Activated naive CD8-positive, alpha-beta T cell treated with anti-CD3 and anti-CD28 coated beads, Interleukin-2, amount 10 ng/mL, durations not matched to agents 7 days and 5 days (primary cell): ENCODE measurements at places on chromosomes 3 and 15. TPM values are rescaled to one million over a fixed set of nuclear protein-coding genes. Genes with fewer than 3 reads are reported as not detected.

GHRL gene
- total RNA-seq = 0.94 TPM

ALDH1L1 gene
- total RNA-seq = not detected

GOLGA6L10 gene
- 4.2 TPM for total RNA-seq

USP13 gene
- total RNA-seq = 7.1 TPM

AP3B2 gene
- not detected for total RNA-seq

DNA sequence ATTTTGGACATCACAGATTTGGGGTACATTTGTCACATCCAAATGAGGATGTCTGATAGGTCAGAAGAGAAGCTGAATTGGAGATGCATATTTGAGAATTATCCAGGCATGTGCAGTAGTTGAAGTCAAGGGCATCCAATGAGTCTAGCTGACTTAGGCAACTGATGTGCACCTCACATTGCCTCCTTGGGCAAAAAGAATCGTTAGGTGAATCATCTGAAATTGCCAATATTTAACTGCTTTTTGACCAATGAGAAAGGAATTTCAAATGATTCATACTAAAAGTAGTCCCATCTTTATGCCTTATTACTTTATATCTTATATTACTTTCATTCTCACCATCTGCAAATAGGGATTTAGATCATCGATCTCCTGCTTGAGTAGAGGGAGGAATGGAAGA, 117.7 kb downstream of the CD47 start:
- DNase-seq = no peak
- no peak overlapping the region for H3K27ac ChIP-seq
- H3K4me3 ChIP-seq = no peak overlapping the region
- peaks cover 27% of the 10 kb centered on the region for H3K4me1 ChIP-seq
- peaks cover 5% of the 10 kb centered on the region for H3K36me3 ChIP-seq
- H3K27me3 ChIP-seq = no peaks in the 10 kb centered on the region

- peaks cover 2% of the 10 kb centered on the region for H3K4me1 ChIP-seq
- DNase-seq = no peak
- H3K27me3 ChIP-seq = peaks cover 45% of the 10 kb centered on the region
These were observed 488 bp downstream of the THSD4 start for GRCh38 chr15:71115567-71116351.

DNA sequence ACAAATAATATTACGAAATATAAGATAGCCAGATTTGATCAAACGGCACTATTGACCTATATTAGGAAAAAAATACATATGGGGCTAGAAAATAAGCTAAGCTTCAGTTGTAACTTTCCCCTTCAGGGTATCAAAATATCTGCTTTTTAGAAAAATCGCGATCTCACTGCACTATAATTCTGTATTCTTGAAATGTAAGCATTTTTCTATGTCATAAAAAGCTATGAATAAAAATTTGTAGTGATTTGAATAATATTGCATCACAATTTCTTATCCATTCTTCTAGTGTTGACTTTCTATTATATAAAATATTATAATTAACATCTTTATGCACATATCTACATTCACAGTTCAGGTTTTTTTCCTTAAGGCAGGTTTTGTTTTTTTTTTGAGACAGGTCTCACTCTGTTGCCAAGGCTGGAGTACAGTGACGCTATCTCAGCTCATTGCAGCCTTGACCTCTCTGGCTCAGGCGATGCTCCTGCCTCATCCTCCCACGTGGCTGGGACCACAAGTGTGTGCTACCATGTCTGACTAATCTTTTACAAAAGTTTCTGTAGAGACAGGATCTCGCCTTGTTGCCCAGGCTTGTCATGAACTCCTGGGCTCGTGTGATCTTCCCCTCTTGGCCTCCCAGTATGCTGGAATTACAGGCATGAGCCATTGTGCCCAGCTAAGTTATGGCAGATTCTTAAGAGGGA, 21.6 kb downstream of the EMC4 start:
- DNase-seq = no peak
- H3K36me3 ChIP-seq = peaks cover 10% of the 10 kb centered on the region
- no peaks in the 10 kb centered on the region for H3K4me1 ChIP-seq
- H3K27ac ChIP-seq = no peak overlapping the region
- no peak overlapping the region for H3K4me3 ChIP-seq
- H3K27me3 ChIP-seq = no peaks in the 10 kb centered on the region

DNA sequence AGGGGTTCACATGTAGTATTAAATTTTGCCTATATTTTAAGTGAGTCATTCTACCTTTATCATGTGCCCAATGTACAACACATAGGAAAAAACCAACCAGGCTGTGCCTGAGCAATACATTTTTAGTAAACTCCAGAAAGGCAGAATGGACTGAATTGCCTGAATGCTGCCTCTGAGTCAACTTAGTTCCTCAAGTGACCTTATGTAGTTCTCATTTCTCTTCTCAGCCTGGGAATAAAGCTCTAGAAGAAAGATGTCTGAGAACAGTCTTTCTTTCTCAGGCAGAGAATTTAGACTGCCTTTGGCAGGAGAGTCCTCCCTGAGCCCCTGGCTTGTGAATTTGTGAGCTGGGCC, 13.0 kb downstream of the ST3GAL6 start:
- H3K4me3 ChIP-seq = no peak overlapping the region
- DNase-seq = no peak
- H3K27ac ChIP-seq = no peak overlapping the region
- peaks cover 10% of the 10 kb centered on the region for H3K4me1 ChIP-seq
- H3K36me3 ChIP-seq = no peaks in the 10 kb centered on the region

GRCh38 chr3:128324911-128325592, 141.6 kb downstream of the DNAJB8 start:
- H3K36me3 ChIP-seq = peaks cover 4% of the 10 kb centered on the region
- no peak overlapping the region for H3K27ac ChIP-seq
- no peak overlapping the region for H3K4me3 ChIP-seq

DNA sequence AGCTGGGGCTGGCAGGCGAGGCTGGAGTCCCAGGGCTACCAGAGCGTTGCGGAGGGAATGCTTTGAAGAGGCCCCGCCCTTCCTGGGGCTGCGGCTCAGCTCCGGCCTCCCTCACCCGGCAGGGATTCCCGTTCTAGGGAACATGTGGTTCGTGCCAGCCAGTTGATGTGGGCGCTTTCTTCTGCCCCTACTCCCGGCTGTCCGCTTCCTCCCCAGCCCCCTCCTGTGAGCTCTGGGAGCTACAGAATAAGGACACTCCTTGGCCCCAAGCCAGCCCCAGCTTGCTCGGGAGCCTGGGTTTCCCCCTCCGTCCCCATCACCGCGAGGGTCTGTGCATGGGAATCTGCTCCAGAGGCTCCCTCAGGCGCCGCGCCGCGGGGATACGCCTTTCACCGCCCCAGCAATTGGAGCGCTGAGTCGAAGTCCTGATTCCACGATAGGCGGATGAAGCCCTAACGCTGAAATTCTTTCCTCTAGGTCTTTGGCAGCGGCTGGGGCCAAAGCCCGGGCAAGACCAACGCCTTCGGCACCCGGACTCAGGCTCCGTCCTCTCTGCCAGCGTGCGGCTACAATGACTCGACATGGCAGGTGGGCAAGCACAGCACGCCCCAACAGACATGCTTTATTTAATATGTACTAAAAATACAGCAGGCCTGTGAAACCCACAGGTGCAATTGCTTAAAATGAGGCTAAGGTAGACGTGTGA, 69.5 kb downstream of the KLF15 start:
- no peaks in the 10 kb centered on the region for H3K36me3 ChIP-seq
- H3K27me3 ChIP-seq = peaks cover 42% of the 10 kb centered on the region
- DNase-seq = no peak
- no peak overlapping the region for H3K27ac ChIP-seq

DNA sequence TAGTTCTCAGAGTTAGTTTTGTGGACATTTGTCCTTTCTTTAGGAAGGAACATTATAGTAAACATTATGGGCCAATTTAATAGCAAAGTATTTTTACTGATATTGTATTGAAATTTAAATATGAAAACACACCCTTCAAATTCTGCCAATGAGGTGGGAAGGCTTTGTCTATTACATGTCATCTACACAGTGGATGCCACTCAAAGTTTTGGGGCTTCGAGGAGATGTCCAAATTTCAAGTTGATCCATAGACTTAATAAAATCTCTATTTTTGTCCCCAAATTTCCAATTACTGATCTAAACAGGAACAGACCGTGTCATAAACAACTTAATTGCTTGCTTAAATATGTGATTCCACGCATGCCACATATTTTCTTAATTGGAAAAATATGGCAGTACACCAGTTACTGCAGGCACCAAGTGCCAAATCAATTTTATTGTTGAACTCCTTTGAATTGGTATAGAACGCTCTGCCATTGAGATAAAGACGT, 1.7 kb downstream of the SHOX2 start:
- peaks cover 1% of the 10 kb centered on the region for H3K36me3 ChIP-seq
- no peak overlapping the region for H3K27ac ChIP-seq
- peaks cover 93% of the 10 kb centered on the region for H3K27me3 ChIP-seq

DNA sequence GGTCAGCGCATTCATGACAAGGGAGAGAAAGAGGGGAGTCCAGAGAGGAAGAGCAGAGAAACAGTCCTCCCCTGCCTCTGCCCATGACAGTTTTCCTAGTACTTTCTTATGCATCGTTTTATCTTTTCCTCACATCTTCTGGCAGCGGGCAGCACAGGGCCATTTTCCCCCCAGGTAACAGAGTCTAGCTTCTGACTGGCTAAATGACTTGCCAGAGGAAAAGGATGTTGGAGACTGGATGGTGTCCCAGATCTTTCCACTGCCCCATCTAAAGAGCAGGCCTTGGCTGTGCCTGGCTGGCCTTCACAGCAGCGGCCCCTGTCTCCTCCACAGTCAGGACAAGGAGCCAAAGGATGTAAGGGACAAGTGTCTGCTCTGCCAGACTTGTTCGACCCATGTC, 59.3 kb downstream of the CTDSPL start:
- no peak overlapping the region for H3K4me3 ChIP-seq
- peaks cover 8% of the 10 kb centered on the region for H3K4me1 ChIP-seq
- no peak for DNase-seq
- H3K27ac ChIP-seq = no peak overlapping the region

- H3K4me3 ChIP-seq = no peak overlapping the region
- H3K36me3 ChIP-seq = no peaks in the 10 kb centered on the region
- no peak overlapping the region for H3K27ac ChIP-seq
- DNase-seq = no peak
These were observed 666.0 kb upstream of the NR2F2 start for GRCh38 chr15:95664450-95664849.

DNA sequence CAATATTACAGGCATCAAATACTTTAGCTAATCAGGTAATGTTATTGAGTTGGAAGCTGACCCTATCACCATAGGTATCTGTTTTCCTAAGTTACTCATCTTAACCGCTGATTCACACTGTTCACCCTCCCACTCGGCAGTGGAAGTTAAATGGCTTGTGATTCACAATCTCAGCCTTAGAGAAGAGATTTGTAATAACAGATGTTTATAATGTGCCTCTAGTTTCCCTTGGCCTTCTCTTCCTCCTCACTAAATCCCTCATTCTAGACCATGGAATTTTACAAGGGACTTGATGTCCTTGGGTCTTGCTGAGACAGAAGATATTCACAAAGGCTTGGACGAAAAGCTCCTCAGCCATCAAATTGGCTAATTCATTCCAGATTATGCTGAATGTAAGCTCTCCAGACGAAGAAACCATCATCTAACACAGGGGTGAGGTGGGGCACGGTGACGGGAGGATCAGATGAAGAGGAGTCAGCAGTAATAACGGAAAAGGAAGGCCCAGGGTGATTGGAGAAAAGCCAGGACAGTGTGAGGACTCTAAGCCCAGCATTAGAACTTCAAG, 931.7 kb downstream of the MCTP2 start:
- no peak for DNase-seq
- no peaks in the 10 kb centered on the region for H3K27me3 ChIP-seq
- H3K36me3 ChIP-seq = no peaks in the 10 kb centered on the region
- no peak overlapping the region for H3K4me3 ChIP-seq
- H3K4me1 ChIP-seq = no peaks in the 10 kb centered on the region

DNA sequence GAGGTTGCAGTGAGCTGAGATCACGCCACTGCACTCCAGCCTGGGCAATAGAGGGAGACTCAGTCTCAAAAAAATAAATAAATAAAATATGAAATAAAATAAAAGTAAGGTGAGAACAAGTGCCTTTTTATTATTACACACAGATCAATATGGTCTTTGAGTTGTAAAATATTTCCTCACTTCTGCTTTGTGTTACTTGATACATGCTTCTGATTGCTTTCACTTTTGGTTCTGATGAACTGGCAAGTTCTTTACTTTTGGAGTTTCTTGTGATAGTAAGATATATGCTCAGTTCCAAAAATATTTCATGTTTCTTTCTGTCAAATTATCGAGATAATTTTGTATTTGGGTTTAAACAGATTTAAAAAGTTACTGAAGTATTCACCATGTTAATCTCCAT, 16.6 kb upstream of the GYG1 start:
- no peak overlapping the region for H3K27ac ChIP-seq
- H3K4me3 ChIP-seq = peak overlapping the region; percentile 36
- peaks cover 3% of the 10 kb centered on the region for H3K4me1 ChIP-seq
- peaks cover 12% of the 10 kb centered on the region for H3K27me3 ChIP-seq

GRCh38 chr3:24315971-24316370, 178.7 kb downstream of the THRB start:
- no peaks in the 10 kb centered on the region for H3K4me1 ChIP-seq
- DNase-seq = no peak
- H3K4me3 ChIP-seq = no peak overlapping the region
- H3K27ac ChIP-seq = no peak overlapping the region
- peaks cover 3% of the 10 kb centered on the region for H3K27me3 ChIP-seq
- no peaks in the 10 kb centered on the region for H3K36me3 ChIP-seq

DNA sequence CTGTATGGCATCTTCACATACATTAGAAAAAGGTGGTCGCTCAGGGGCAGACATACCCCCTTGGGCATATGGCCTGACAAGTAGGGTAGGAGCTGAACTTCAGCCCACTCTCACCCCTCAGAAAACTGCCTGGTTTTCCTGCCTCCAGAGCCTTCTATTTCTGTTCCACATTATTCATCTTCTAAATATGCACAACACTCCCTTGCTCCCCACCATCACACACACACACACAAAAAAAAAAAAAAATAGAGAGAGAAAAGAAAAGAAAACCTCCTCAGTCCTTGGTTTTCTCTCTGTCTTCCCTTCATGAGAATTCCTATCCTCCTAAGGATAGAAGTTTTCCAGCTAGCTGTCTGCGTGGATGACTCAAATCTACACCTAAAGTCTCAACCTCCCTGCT, 5.6 kb upstream of the ROPN1 start:
- H3K4me1 ChIP-seq = no peaks in the 10 kb centered on the region
- no peaks in the 10 kb centered on the region for H3K36me3 ChIP-seq
- H3K27me3 ChIP-seq = peaks cover 15% of the 10 kb centered on the region
- H3K27ac ChIP-seq = no peak overlapping the region

- H3K4me3 ChIP-seq = no peak overlapping the region
- no peaks in the 10 kb centered on the region for H3K4me1 ChIP-seq
- H3K27ac ChIP-seq = no peak overlapping the region
- DNase-seq = no peak
- H3K36me3 ChIP-seq = no peaks in the 10 kb centered on the region
These were observed 22.3 kb upstream of the C2CD4B start for GRCh38 chr15:62187425-62187824.

DNA sequence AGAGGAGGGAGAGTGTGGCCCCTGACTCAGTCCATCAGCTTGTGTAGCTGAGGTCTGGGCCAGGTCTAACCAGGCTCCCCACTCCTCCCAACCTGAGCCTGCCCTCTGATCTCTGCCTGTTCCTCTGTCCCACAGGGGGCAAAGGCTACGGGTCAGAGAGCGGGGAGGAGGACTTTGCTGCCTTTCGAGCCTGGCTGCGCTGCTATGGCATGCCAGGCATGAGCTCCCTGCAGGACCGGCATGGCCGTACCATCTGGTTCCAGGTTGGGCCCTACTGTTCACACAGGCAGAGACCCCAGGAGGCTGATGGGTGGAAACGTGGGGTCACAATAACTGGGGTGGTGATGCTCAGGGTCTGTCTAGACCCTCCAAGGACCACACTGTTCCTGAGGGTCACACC, 6.8 kb downstream of the NEIL1 start:
- no peak overlapping the region for H3K4me3 ChIP-seq
- peaks cover 13% of the 10 kb centered on the region for H3K4me1 ChIP-seq
- H3K36me3 ChIP-seq = peaks cover 34% of the 10 kb centered on the region
- no peak for DNase-seq
